ENCODE measurements at places on chromosomes 16 and 17.
A peak's percentile ranks its signal among the peaks of the same experiment; 100 is the strongest.

- no peak for DNase-seq
Measured at GRCh38 chr17:15261802-15262290, 3.3 kb downstream of the PMP22 start.

- no peak for DNase-seq
Measured at GRCh38 chr17:6476076-6476809, 32.0 kb downstream of the PIMREG start.

- DNase-seq = no peak
Measured at GRCh38 chr17:146983-147761, 9.8 kb downstream of the SCGB1C2 start.

- peak; percentile 63 for DNase-seq
Measured at GRCh38 chr16:49743658-49744057, 112.3 kb downstream of the ZNF423 start.

GRCh38 chr17:41278176-41278955, 2.9 kb downstream of the KRTAP9-7 start:
- no peak for DNase-seq

Data from kidney (tissue), 22 donors.